ENCODE measurements at places on chromosomes 2 and 18.

DNA sequence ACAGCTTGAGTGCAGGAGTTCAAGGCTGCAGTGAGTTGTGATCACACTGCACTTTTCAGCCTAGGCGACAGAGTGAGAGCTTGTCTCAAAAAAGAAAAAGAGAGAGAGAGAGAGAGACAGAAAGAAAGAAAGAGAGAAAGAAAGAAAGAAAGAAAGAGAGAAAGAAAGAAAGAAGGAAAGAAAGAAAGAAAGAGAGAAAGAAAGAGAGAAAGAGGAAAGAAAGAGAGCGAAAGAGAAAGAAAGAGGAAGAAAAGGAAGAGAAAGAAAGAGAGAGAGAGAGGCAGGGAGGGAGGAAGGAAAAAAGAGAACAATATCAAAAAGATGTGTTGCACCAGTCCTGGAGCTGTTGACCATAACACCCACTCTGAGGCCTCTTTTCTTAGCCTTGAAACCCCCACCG is 89.8 kb upstream of the MBOAT2 start:
- no peak overlapping the region for H3K4me3 ChIP-seq
- no peak for DNase-seq
- peaks cover 23% of the 10 kb centered on the region for H3K27me3 ChIP-seq
- H3K4me1 ChIP-seq: peaks cover 5% of the 10 kb centered on the region
- no peak overlapping the region for H3K27ac ChIP-seq
- no peaks in the 10 kb centered on the region for H3K36me3 ChIP-seq

- H3K27me3 ChIP-seq: peaks cover 62% of the 10 kb centered on the region
- peaks cover 9% of the 10 kb centered on the region for H3K4me1 ChIP-seq
- no peaks in the 10 kb centered on the region for H3K36me3 ChIP-seq
- no peak overlapping the region for H3K4me3 ChIP-seq
- no peak overlapping the region for H3K27ac ChIP-seq
Measured at GRCh38 chr18:37484983-37485834, 80.4 kb downstream of the CELF4 start.

DNA sequence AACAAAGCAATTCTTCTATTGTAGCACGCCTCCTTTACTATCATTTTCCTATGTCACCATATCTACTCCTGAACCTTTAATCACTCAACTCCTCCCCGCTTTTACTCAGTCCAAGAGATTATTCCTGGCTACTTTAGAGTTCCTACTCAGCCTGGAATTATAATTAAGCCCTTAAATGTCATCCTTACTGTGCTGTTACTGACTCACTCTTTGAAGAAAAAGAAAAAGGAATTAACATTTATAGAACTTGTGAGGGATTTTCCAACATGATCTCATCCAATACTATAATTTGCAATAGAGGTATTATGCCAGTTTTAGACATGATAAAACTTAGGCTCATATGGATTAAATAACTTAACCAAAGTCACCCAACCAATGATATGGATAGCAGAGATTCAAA is 61.7 kb downstream of the CCDC88A start:
- H3K27me3 ChIP-seq: no peaks in the 10 kb centered on the region
- H3K27ac ChIP-seq: no peak overlapping the region
- H3K4me1 ChIP-seq: no peaks in the 10 kb centered on the region
- no peaks in the 10 kb centered on the region for H3K36me3 ChIP-seq

DNA sequence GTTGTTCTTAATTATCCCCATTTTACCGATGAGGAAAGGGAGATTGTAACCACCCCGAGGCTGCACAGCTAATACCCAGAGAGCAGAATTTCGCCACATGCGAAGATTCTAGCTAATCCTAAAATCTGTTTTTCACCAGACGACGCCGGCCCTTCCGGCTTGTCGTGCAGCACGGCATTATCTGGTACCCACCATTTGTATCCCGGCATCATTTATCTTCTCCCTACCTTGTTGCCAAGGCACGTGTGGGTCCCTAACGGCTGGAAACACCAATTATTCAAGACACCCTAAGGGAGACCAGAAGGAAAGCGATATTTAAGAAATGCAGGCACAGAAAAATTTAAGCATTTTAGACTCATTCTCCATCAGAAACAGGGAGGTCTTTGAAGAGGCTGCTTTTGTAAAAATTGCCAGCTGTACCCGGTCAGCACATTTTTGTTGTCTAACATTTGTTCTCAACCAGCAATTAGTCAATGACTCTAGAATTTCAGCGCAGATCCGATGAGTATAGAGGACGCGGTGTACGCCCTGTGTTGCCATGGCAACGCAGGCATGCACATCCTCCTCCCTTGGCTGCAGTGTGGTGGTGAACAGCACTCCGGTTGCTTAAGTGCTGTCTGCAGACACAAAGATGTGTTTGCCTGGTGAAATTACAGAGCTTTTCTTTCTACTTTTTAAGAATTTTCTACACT is 111.6 kb downstream of the AGAP1 start:
- no peak for DNase-seq
- no peaks in the 10 kb centered on the region for H3K36me3 ChIP-seq
- no peak overlapping the region for H3K27ac ChIP-seq
- peaks cover 16% of the 10 kb centered on the region for H3K27me3 ChIP-seq
- H3K4me3 ChIP-seq: no peak overlapping the region
- H3K4me1 ChIP-seq: no peaks in the 10 kb centered on the region

DNA sequence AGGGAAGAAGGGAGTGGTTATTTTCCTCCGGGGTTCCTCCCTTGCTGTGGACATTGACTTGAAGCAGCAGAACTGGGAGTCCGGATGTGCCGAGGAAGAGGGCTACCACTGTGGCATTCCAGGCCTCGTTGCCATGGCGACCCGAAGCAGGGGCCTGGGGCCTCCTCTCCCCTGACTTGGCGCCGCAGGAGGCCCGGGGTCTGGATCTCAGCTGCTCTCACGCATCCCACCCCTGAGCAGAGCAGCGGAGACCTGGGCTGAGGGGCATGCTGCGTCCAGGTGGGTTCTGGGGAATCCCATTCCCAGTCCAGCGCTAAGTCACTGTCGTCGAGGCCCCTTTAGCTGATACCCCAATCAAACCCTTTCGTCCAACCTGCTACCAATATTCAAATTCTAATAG is 100.2 kb downstream of the BCL11A start:
- no peak overlapping the region for H3K27ac ChIP-seq
- no peak overlapping the region for H3K4me3 ChIP-seq
- no peak for DNase-seq
- H3K27me3 ChIP-seq: no peaks in the 10 kb centered on the region
- H3K36me3 ChIP-seq: no peaks in the 10 kb centered on the region

- H3K36me3 ChIP-seq: peaks cover 6% of the 10 kb centered on the region
- no peaks in the 10 kb centered on the region for H3K27me3 ChIP-seq
- DNase-seq: no peak
- H3K27ac ChIP-seq: no peak overlapping the region
- no peak overlapping the region for H3K4me3 ChIP-seq
Measured at GRCh38 chr2:69615969-69616368, 27.6 kb downstream of the AAK1 start.

DNA sequence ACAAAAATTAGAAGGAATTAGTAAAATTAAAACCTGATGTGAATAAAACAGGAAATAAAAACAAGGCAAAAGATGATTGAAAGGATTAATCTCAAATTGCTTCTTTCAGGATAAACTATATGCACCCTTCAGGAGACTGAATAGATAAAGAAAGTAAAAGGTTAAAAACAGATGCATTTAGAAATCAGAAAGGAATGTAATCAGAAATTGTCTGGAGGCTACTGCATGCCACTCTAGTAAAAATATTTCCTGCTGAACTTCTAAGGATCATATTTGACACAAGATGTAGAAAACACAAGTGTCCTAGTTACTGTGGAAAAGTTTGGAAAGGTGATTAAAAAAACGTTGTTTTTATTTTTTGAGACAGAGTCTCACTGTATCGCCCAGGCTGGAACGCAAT is 16.2 kb downstream of the CHCHD5 start:
- no peaks in the 10 kb centered on the region for H3K27me3 ChIP-seq
- no peak for DNase-seq
- H3K4me3 ChIP-seq: no peak overlapping the region
- no peaks in the 10 kb centered on the region for H3K36me3 ChIP-seq
- no peak overlapping the region for H3K27ac ChIP-seq

DNA sequence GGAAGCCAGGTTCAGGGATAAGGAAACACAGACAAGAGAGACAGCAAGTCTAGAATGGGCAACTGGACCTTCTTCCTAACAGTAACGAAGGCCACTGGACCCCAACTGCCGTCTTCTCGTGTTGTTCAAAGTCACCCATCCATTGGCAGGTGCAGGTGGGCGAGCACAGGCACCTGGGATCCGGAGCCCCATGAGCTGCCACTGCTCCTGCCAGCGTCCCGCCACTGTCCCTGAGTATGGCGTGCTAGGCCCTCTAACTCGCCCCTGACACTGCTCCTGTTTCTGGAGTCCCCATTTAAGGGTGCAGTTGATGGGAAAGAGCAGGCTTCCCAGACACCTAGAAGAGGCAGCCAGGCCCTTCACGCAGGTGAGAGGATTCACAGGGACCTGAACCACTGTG is 48.0 kb downstream of the NDUFA10 start:
- H3K36me3 ChIP-seq: peaks cover 15% of the 10 kb centered on the region
- no peaks in the 10 kb centered on the region for H3K27me3 ChIP-seq
- no peak overlapping the region for H3K4me3 ChIP-seq
- no peaks in the 10 kb centered on the region for H3K4me1 ChIP-seq

GRCh38 chr2:226625946-226626345 is 173.7 kb downstream of the IRS1 start:
- no peak overlapping the region for H3K27ac ChIP-seq
- DNase-seq: no peak
- no peaks in the 10 kb centered on the region for H3K36me3 ChIP-seq
- H3K27me3 ChIP-seq: peaks cover 10% of the 10 kb centered on the region
- H3K4me3 ChIP-seq: no peak overlapping the region

- no peak for DNase-seq
- H3K27me3 ChIP-seq: peaks cover 26% of the 10 kb centered on the region
- H3K36me3 ChIP-seq: no peaks in the 10 kb centered on the region
- no peak overlapping the region for H3K4me3 ChIP-seq
- no peaks in the 10 kb centered on the region for H3K4me1 ChIP-seq
Measured at GRCh38 chr2:176251928-176252327, 17.3 kb upstream of the MTX2 start.

- no peak overlapping the region for H3K4me3 ChIP-seq
- no peaks in the 10 kb centered on the region for H3K4me1 ChIP-seq
- H3K27me3 ChIP-seq: no peaks in the 10 kb centered on the region
Measured at GRCh38 chr2:236341721-236342120, 77.5 kb upstream of the ASB18 start.

DNA sequence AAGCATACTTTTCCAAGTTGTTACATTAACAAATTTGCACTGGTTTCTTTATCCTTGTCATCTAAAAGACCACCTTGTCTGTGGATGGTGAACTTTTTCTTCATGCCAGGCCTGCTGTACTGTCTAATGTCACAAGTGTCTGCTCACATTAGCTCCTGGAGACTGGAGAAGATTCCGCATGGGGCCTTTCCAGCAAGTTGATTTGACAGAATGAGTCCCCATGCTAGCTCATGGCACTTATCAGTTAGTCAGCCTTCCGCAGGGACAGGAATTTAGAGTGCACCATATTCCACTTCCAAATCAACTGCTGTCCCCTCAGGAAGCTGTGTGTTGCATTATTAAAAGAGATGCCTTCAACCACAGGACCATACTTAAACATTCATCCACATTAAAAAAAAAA is 41.4 kb upstream of the LRPPRC start:
- H3K27me3 ChIP-seq: no peaks in the 10 kb centered on the region
- no peaks in the 10 kb centered on the region for H3K36me3 ChIP-seq
- H3K27ac ChIP-seq: no peak overlapping the region
- DNase-seq: no peak

GRCh38 chr2:181309586-181309985 is 147.6 kb upstream of the ITGA4 start:
- peak overlapping the region; percentile 94 for H3K27ac ChIP-seq
- H3K27me3 ChIP-seq: no peaks in the 10 kb centered on the region
- peaks cover 62% of the 10 kb centered on the region for H3K4me1 ChIP-seq
- no peak for DNase-seq
- H3K36me3 ChIP-seq: no peaks in the 10 kb centered on the region
- H3K4me3 ChIP-seq: peak overlapping the region; percentile 83

GRCh38 chr2:155965415-155966063 is 367.0 kb downstream of the NR4A2 start:
- H3K4me3 ChIP-seq: no peak overlapping the region
- no peaks in the 10 kb centered on the region for H3K4me1 ChIP-seq
- no peak overlapping the region for H3K27ac ChIP-seq
- H3K27me3 ChIP-seq: no peaks in the 10 kb centered on the region
- no peak for DNase-seq
- no peaks in the 10 kb centered on the region for H3K36me3 ChIP-seq

GRCh38 chr2:194591192-194591591 is 1065.8 kb upstream of the SLC39A10 start:
- H3K36me3 ChIP-seq: no peaks in the 10 kb centered on the region
- H3K27ac ChIP-seq: no peak overlapping the region
- H3K4me3 ChIP-seq: no peak overlapping the region

GRCh38 chr2:158766524-158766923 is 28.6 kb upstream of the DAPL1 start:
- no peak overlapping the region for H3K4me3 ChIP-seq
- H3K27ac ChIP-seq: no peak overlapping the region
- H3K4me1 ChIP-seq: no peaks in the 10 kb centered on the region
- DNase-seq: no peak

GRCh38 chr2:112690853-112691401 is 29.9 kb upstream of the NT5DC4 start:
- peaks cover 39% of the 10 kb centered on the region for H3K4me1 ChIP-seq
- H3K36me3 ChIP-seq: no peaks in the 10 kb centered on the region
- H3K27me3 ChIP-seq: no peaks in the 10 kb centered on the region
- peak overlapping the region; percentile 75 for H3K27ac ChIP-seq

- no peak overlapping the region for H3K27ac ChIP-seq
- peaks cover 5% of the 10 kb centered on the region for H3K4me1 ChIP-seq
- no peak for DNase-seq
- no peaks in the 10 kb centered on the region for H3K27me3 ChIP-seq
- H3K36me3 ChIP-seq: peaks cover 14% of the 10 kb centered on the region
Measured at GRCh38 chr18:79901665-79902064, 49.8 kb downstream of the SLC66A2 start.

- DNase-seq: no peak
- H3K4me1 ChIP-seq: no peaks in the 10 kb centered on the region
- no peaks in the 10 kb centered on the region for H3K27me3 ChIP-seq
- H3K36me3 ChIP-seq: no peaks in the 10 kb centered on the region
- H3K4me3 ChIP-seq: no peak overlapping the region
- H3K27ac ChIP-seq: no peak overlapping the region
Measured at GRCh38 chr2:29220506-29221270, 105.5 kb downstream of the CLIP4 start.

DNA sequence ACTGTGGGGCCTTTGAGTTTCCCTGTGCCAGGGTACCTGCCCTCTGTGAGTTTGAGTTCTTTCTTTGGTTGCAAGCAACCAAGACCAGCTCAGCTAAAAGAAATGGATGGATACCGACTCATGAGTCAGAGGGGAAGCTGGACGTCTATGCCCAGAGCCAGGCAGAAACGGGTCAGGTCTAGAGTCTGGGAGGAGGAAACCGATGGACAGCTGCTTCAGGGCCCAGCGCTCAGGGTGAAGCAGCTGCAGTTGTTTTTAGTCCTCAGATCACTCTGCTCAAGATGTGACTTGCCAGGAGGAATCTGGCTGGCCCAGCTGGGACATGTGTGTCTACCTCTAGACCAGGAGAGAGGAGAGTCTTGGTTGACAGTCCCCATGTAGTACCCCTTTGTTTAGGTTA is 10.1 kb upstream of the TYMS start:
- H3K27ac ChIP-seq: no peak overlapping the region
- DNase-seq: no peak

- no peak overlapping the region for H3K27ac ChIP-seq
- DNase-seq: no peak
- no peaks in the 10 kb centered on the region for H3K4me1 ChIP-seq
- no peaks in the 10 kb centered on the region for H3K36me3 ChIP-seq
- peaks cover 44% of the 10 kb centered on the region for H3K27me3 ChIP-seq
- no peak overlapping the region for H3K4me3 ChIP-seq
Measured at GRCh38 chr2:69099541-69099940, 86.6 kb downstream of the ANTXR1 start.

Measured in natural killer cell treated with Interleukin-12 subunit alpha and Interleukin-12 subunit beta and Interleukin-15 and Interleukin-18, amount 100 ng/mL, for 72 hours (primary cell).